Hematopoietic multipotent progenitor cell treated with erythropoietin and hydrocortisone succinate and interleukin-3 and kit ligand, for 8 days (in vitro differentiated cells): ENCODE measurements at places on chromosomes 16 and 17.

- DNase-seq: peak; percentile 77
These were observed 1.0 kb upstream of the CKLF start for GRCh38 chr16:66551348-66551759.

DNA sequence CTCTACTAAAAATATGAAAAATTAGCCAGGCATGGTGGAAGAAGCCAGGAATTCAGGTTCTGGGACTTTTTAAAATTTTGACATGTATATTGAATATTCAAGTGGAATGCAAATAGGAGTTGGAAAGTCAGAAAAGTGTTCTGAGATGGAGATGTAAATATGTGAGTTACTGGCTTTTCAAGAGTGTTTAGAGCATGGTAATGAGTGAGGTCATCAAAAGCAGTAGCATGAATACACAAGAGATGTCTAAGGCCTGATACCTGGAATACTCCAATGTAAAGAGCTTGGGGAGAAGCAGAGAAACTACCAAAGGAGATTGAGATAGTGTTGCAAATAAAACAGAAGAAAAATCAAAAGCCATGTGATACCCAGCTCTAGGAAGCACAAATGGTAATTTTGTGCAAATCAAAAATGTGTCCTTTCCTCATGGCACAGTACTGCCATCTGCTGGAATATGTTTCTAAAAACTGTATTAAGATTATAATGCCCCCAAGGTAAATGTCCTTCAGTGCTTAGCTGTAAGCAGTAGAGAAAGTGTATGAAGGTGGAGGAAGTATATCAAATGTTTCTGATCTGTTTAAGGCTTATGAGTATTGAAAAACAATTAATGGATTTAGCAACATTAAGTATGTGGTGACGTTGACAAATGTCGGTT is 908.4 kb downstream of the KCNJ18 start:
- DNase-seq: peak; percentile 36

- no peak for DNase-seq
These were observed 146.3 kb upstream of the NOL11 start for GRCh38 chr17:67571478-67571877.

DNA sequence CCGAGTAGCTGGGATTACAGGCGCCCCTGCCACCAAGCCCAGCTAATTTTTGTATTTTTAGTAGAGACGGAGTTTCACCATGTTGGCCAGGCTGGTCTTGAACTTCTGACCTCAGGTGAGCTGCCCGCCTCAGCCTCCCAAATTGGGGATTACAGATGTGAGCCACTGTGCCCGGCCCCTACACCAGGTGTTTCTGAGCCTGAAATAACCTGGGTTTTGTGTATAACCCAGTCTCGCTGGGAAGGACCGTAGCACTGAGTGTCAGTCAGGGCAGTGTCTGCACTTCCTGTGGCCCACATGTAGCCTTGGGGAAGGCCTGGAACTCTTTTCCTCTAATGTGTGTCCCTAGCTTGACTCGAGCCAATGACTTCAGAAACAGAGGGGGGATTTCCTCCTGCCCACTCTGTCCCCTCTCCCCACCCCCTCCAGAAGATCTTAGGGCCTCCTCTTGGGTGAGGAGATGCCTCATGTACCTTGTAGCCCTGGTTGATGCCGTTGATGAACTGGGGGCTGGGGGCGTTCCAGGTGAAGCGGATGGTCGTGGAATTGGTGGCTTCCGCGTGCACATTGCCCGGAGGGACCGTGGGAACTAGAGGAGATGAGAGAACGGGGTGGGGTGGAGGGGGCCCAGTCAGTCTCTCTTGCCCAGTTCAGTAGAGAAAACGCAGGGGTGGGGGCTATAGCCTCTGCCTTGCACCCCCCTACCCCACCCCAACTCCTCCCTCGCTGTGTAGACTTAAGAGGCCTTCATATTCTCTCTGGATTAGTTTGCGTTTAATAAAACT is 102.6 kb upstream of the CDC42EP4 start:
- no peak for DNase-seq

- DNase-seq: no peak
These were observed 82.1 kb upstream of the GNAO1 start for GRCh38 chr16:56109205-56109604.

DNA sequence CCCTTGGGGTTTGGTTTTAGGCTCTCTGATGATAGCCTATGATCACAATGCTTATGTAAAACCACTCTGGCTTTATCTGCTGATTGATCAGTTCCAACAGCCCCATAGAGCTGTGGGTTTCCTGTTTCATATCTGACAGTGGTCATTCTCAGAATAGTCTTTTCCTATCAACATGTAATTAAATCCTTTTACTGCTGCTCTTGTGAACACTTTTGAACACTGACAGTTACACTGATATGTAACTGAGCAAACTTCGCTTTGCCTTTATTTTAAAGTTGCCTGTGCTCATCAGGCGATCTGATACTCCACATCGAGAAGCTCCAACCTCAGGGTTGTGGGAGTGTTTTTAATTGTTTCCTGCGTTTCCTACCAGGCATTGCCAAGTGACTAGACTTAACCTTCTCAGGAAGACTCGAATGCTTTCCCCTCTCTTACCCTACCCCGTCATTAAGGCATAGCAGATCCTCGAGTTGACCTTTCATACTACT is 17.3 kb upstream of the CLEC18B start:
- DNase-seq: peak; percentile 54

DNA sequence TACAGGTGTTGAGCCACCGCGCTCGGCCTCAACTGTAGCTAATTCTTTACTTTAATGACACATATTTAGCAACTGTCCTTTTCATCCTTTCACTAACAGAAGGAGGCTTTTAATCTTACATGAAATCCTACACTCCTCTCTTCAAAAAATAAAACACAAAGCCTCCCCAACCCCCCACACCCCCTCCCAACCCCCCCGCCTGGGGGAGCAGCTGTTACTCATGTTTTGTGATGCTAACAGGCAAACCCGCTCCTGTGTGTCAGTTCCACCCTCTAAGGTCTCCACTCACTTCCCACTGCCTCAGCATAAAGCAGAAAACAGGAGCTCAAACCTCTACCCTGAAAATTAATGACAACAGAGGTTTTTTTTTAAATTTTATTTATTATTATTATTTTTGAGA is 55.4 kb upstream of the SLC25A19 start:
- no peak for DNase-seq

- peak; percentile 10 for DNase-seq
These were observed 460.4 kb upstream of the ASIC2 start for GRCh38 chr17:33753452-33753851.

- no peak for DNase-seq
These were observed 162.4 kb downstream of the HS3ST4 start for GRCh38 chr16:25854141-25854540.

GRCh38 chr17:76635659-76636360 is 7.7 kb downstream of the ST6GALNAC1 start:
- no peak for DNase-seq

- peak; percentile 70 for DNase-seq
These were observed 30.6 kb upstream of the ETV4 start for GRCh38 chr17:43576563-43577229.

DNA sequence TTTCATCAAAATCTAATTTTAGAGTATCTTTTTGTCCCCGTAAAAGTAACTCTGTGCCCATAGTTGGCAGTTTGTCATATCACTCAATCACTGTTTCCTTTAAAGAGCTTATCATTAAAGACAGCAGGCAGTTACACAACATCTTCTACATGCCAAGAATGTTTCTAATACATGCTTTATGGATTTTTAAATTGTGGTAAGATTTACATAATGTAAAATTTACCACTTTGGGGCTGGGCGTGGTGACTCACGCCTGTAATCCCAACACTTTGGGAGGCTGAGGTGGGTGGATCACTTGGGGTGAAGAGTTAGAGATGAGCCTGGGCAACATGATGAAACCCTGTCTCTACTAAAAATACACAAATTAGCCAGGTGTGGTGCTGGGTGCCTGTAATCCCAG is 687.2 kb downstream of the WWOX start:
- DNase-seq: peak; percentile 46

DNA sequence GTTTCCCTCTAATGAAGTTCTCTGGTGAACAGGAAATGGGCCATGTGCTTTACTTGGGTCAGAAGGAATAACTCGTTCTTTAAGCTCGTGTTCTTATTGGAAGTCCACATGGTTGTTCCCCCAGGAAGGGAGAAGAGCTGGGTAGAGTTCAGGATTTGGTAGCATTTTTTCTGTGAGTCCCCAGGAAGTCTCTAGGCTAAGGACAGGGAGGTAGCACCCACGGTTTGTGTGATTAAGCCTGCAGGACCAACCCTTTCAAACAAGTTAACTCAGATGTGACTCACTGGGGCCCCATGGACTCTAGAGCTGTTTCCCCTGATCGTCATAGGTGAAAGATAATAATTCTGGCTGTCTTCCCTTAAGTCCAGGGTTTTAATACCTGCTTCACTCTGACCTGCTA is 16.4 kb downstream of the SAP30BP start:
- DNase-seq: peak; percentile 39

- DNase-seq: no peak
These were observed 3.2 kb downstream of the CCL3 start for GRCh38 chr17:36086791-36087190.

- no peak for DNase-seq
These were observed 45.4 kb downstream of the SEC14L1 start for GRCh38 chr17:77186141-77186604.

GRCh38 chr17:36089888-36090836 is at the start of gene CCL3:
Gene CCL3, minus strand, starts transcription at chr17:36090143. Its CDS starts 85 bp downstream, at chr17:36090058.
- no peak for DNase-seq

DNA sequence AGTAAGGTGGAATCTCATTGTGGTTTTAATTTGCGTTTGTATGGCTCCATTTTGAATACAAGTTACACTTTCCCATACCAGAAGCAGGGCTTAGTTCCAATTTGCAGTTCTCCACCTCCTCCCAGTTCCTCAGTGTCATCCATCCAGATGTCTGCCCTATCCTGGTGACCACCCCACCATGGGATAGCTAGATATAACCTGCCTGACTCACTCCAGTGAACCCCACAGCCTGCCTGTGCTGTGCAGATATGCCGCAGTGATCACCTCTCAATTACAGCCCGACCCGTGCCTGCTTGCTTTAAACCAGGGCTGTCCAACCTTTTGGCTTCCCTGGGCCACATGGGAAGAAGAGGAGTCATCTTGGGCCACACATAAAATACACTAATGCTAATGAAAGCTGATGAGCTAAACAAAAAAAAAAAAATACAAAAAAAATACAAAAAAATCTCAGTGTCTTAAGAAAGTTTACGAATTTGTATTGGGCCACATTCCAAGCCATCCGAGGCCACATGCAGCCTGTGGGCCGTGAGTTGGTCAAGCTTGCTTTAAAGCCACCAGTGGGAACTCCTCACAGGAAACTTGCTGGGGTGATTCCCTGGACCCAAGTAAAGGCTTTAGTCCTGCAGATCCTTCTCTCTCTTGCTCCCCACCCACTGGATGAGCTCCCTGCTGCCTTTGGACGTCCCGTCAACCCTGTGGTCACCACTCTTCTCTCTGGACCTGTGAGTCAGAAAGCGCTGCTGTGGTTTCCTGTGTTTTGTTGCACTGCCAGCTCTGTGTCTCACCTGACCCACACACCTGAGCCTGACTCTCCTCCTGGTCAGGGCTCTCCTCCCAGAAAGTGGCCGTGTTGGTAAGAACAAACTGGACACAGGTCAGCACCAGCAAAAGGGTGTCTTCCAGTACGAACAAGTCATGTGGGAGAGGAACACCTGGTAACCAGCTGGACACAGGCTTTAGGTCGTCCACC is 83.0 kb downstream of the EMP2 start:
- DNase-seq: peak; percentile 50

GRCh38 chr16:53756275-53756996 is 52.5 kb downstream of the FTO start:
- DNase-seq: no peak

- DNase-seq: no peak
These were observed 38.3 kb downstream of the CDH13 start for GRCh38 chr16:82665025-82665424.
